ENCODE measurements at places on chromosomes 6 and 20.

- H3K36me3 ChIP-seq: no peaks in the 10 kb centered on the region
- H3K4me3 ChIP-seq: no peak overlapping the region
- H3K27me3 ChIP-seq: no peaks in the 10 kb centered on the region
- H3K4me1 ChIP-seq: no peaks in the 10 kb centered on the region
- no peak overlapping the region for H3K27ac ChIP-seq
- no peak for DNase-seq
Measured at GRCh38 chr20:40538131-40538530, 150.9 kb downstream of the MAFB start.

GRCh38 chr6:131418441-131418840 is 154.6 kb upstream of the ARG1 start:
- no peaks in the 10 kb centered on the region for H3K36me3 ChIP-seq
- no peak for DNase-seq

DNA sequence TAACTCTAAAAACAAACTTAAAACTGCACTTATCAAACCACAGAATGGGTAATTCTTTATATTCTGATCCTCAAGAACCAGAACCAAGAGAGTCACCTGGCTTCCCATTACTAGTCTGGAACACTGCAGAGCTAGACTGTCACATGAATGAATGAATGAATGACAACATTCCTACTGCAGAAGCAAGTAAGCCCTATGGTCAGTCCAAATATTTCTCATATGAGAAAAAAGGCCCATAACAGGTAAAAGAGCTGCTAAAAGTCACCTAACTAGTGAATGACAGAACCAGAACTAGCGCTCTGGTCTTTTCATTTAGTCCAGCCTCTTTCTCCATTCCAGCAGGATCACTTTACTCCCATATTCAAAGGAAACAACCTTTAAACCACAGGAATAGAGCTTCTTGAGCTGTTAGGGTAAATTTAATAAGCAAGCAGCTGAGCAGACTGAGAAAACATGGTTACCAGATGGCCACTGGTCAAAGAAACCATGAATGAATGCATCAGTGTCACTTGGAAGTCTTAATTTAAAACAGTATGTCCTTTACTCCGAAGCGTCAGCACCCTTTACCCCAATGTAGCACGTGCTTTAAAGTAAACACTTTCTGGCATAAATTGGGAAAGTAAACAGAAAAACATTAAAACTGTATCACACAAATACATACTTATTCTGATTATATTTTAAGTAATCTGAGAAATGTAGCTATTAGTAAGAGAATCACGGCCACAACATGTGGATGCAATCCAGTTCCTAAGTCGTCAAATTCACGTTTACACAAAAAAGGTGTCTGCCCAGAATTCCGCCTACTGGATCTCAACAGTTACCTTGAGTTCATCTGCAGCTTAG is 1.4 kb downstream of the PREP start:
- no peaks in the 10 kb centered on the region for H3K27me3 ChIP-seq
- peak overlapping the region; percentile 98 for H3K4me3 ChIP-seq
- peaks cover 39% of the 10 kb centered on the region for H3K4me1 ChIP-seq
- H3K27ac ChIP-seq: no peak overlapping the region
- DNase-seq: no peak

- no peaks in the 10 kb centered on the region for H3K4me1 ChIP-seq
- no peaks in the 10 kb centered on the region for H3K27me3 ChIP-seq
- H3K27ac ChIP-seq: no peak overlapping the region
- no peak overlapping the region for H3K4me3 ChIP-seq
- H3K36me3 ChIP-seq: no peaks in the 10 kb centered on the region
- DNase-seq: no peak
Measured at GRCh38 chr6:142796571-142796970, 148.4 kb downstream of the HIVEP2 start.

- peaks cover 30% of the 10 kb centered on the region for H3K4me1 ChIP-seq
- no peaks in the 10 kb centered on the region for H3K27me3 ChIP-seq
- H3K4me3 ChIP-seq: peak overlapping the region; percentile 81
- H3K36me3 ChIP-seq: no peaks in the 10 kb centered on the region
- no peak overlapping the region for H3K27ac ChIP-seq
Measured at GRCh38 chr6:136990242-136990578, 54.6 kb downstream of the IL20RA start.

DNA sequence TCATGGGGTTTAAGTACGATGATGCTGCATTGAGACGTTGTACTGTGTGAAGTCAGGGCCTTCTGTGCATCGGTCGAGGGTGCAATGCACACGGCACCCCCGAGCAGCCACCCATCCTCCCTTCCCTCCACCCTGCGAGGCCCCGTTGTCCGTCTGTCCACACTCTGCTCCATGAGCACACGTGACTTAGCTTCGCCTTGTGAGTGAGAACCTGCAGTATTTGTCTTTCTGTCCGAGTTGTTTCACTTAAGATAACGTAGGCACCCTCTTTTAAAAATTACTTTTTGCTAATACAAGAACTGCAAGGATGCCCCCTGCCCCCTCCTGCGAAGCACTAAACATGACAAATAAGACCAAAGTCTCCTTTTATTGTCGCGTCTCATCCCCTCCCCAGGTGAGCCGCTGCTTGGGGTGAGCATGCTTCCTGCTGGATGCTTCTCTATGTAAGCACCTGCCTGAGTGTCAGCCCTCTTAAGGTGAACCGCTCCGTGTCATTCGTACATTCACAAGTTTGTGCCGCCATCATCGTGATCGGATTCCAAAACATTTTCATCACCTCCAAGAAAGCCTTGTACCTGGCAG is 3.6 kb upstream of the RBBP8NL start:
- H3K4me1 ChIP-seq: peaks cover 27% of the 10 kb centered on the region
- no peak overlapping the region for H3K4me3 ChIP-seq
- H3K27ac ChIP-seq: no peak overlapping the region
- H3K36me3 ChIP-seq: no peaks in the 10 kb centered on the region
- H3K27me3 ChIP-seq: no peaks in the 10 kb centered on the region
- DNase-seq: no peak

DNA sequence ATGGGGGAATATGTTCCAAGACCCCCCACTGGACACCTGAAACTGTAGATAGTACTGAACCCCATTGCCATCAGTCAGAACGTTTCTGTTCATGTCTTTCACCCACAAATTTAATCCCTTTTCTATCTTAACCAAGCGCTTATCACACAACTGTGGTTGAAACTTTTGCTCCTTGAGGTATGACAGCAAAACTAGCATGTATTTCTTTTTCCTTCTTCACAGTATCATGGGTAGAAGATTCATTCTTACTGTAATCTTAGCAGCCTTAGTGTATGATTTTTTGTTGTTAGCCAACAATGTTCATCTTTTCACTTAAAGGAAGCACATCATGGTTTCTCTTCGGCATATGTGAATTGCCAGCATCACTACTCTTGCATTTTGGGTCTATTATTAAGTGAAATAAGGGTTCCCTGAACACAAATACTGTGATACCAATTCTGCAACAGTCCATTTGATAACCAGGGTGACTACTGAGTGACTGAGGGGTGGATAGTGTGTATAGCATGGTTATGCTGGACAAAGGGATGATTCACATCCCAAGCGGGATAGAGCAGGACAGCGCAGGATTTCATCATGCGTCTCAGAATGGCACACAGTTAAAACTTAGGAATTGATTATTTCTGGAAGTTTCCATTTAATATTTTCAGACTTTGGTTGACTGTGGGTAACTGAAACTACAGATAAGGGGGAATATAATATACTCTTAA is 41.8 kb downstream of the KCNS1 start:
- DNase-seq: no peak
- H3K27me3 ChIP-seq: no peaks in the 10 kb centered on the region
- H3K27ac ChIP-seq: no peak overlapping the region
- H3K4me1 ChIP-seq: no peaks in the 10 kb centered on the region
- no peaks in the 10 kb centered on the region for H3K36me3 ChIP-seq

DNA sequence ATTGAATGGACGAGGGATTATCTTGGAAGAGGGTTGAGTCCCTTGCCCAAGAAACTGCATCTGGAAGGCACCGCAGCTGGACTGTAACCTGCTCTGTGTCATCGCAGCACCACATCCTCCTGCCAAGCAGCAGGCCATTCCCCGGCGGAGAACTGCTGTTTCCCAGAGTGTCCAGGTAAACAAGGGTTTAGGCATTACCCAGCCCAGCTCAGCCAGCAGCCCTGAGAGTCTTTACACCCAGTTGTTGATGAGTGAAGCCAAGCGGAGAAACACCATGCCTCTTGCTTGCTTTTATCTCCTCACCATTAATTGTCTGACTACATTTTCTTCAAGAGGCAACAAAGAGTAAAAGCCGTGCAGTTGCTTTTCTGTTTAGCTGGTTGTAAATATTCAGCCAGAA is 104.1 kb downstream of the CDH4 start:
- no peak overlapping the region for H3K27ac ChIP-seq
- no peaks in the 10 kb centered on the region for H3K36me3 ChIP-seq
- H3K4me1 ChIP-seq: peaks cover 16% of the 10 kb centered on the region
- 0 out of 2 replicates have a peak, but pooled peaks cover 7% of the 10 kb centered on the region for H3K27me3 ChIP-seq
- DNase-seq: no peak

GRCh38 chr20:63739130-63740069 is at the start of gene SLC2A4RG:
SLC2A4RG (plus strand) TSS chr20:63739776; CDS start chr20:63739913, 137 bp downstream.
- H3K27me3 ChIP-seq: peaks cover 6% of the 10 kb centered on the region
- H3K36me3 ChIP-seq: no peaks in the 10 kb centered on the region
- peaks cover 7% of the 10 kb centered on the region for H3K4me1 ChIP-seq
- H3K4me3 ChIP-seq: peak within 1 kb of the TSS; percentile 71
- peak within 1 kb of the TSS; percentile 50 for H3K27ac ChIP-seq

DNA sequence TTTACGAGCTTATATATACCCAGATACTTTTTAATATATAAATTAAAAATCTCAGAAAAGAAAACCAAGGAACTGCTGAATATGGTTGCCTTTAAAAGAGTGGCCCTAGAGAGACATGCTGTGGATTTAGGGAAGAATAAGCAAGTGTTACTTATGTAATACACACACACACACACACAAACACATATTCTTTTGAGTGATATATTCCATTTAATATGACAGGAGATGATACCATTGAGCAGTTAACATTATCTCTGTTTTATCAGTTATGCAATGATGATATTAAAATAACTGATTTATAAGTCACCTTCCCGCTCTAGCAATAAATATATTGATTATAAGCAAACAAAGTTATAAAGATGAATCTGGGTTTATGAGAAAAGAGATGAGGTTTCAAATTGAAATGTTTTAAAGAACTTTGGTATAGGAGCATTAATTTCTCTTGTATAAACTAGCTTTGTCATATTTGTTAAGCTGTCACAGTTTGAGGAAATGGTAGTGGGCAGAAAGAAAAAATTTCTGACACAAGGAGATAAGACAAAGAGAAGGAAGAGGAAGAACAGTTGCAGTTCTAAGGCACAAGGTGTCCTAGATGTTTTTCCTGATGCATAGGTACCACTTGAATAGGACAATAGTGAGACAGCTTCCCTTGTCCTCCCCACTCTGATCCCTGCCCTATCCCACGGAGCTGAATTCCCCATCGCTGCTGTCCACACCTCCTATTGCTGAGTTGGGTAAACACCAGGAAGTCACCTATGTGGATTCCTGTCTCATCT is 26.4 kb downstream of the GPX5 start:
- H3K36me3 ChIP-seq: no peaks in the 10 kb centered on the region
- peaks cover 2% of the 10 kb centered on the region for H3K4me1 ChIP-seq
- H3K27me3 ChIP-seq: peaks cover 56% of the 10 kb centered on the region
- no peak for DNase-seq
- H3K27ac ChIP-seq: no peak overlapping the region

DNA sequence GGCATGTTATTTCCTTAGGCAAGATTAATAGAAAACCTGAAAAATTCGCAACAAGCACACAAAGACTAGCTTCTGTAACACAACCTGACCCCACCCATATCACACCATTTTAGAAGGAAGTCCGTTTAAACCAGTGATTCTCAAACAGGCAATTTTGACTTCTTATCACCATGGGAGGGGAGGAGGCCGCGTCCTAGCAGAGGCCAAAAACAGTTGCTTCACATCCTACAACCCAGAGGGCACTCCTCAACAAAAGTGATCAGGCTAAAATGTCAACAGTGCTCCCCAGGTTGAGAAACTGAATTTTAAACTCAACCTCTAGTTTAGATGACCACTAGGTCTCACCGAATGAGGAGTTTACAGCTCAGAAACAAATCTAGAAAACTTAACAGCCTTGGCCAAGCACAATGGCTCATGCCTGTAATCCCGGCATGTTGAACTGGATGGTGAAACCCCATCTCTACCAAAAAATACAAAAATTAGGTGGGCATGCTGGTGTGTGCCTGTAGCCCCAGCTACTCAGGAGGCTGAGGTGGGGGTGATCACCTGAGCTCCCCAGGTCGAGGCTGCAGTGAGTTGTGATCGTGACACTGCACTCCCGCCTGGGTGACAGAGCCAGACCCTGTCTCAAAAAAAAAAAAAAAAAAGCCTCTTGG is 3.4 kb downstream of the SNX5 start:
- H3K4me3 ChIP-seq: peak overlapping the region; percentile 70
- H3K36me3 ChIP-seq: no peaks in the 10 kb centered on the region
- no peaks in the 10 kb centered on the region for H3K27me3 ChIP-seq
- DNase-seq: peak; percentile 17
- H3K27ac ChIP-seq: peak overlapping the region; percentile 98

GRCh38 chr6:3812596-3812995 is 36.6 kb upstream of the FAM50B start:
- no peaks in the 10 kb centered on the region for H3K27me3 ChIP-seq
- H3K4me1 ChIP-seq: no peaks in the 10 kb centered on the region
- no peak overlapping the region for H3K4me3 ChIP-seq
- no peak overlapping the region for H3K27ac ChIP-seq

GRCh38 chr6:82954356-82954755 is 111.3 kb downstream of the UBE3D start:
- no peaks in the 10 kb centered on the region for H3K36me3 ChIP-seq
- no peak overlapping the region for H3K27ac ChIP-seq
- H3K27me3 ChIP-seq: no peaks in the 10 kb centered on the region

GRCh38 chr6:149368065-149368464 is 32.0 kb upstream of the SUMO4 start:
- H3K36me3 ChIP-seq: no peaks in the 10 kb centered on the region
- H3K4me3 ChIP-seq: no peak overlapping the region
- no peak for DNase-seq
- H3K27me3 ChIP-seq: no peaks in the 10 kb centered on the region

GRCh38 chr20:48058611-48059559 is 273.6 kb upstream of the SULF2 start:
- DNase-seq: no peak
- H3K4me3 ChIP-seq: no peak overlapping the region
- H3K27ac ChIP-seq: no peak overlapping the region
- H3K36me3 ChIP-seq: no peaks in the 10 kb centered on the region
- no peaks in the 10 kb centered on the region for H3K27me3 ChIP-seq

DNA sequence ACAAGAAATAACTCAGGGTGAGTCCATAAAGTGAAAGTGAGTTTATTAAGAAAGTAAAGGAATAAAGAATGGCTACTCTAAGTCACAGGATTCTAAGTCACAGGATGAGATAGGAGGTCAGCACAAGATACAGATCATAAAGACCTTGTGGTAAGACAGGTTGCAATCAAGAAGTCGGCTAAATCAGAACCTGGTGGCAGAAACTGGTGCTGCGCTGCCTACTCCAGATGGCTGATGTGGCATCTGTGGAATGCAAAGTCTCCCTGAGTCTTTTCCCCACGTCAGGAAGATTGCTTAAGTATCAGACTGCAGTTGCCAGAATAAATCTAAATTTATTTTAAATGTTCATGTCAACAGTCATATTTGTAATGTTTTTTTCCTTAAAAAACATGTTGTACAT is 10.7 kb upstream of the KCNK15 start:
- H3K36me3 ChIP-seq: no peaks in the 10 kb centered on the region
- DNase-seq: peak; percentile 82
- no peak overlapping the region for H3K4me3 ChIP-seq
- H3K27ac ChIP-seq: no peak overlapping the region
- no peaks in the 10 kb centered on the region for H3K4me1 ChIP-seq

All from GM23338 (cell line).